Epithelial cell of proximal tubule (primary cell): ENCODE measurements at places on chromosomes 11 and 22.

DNA sequence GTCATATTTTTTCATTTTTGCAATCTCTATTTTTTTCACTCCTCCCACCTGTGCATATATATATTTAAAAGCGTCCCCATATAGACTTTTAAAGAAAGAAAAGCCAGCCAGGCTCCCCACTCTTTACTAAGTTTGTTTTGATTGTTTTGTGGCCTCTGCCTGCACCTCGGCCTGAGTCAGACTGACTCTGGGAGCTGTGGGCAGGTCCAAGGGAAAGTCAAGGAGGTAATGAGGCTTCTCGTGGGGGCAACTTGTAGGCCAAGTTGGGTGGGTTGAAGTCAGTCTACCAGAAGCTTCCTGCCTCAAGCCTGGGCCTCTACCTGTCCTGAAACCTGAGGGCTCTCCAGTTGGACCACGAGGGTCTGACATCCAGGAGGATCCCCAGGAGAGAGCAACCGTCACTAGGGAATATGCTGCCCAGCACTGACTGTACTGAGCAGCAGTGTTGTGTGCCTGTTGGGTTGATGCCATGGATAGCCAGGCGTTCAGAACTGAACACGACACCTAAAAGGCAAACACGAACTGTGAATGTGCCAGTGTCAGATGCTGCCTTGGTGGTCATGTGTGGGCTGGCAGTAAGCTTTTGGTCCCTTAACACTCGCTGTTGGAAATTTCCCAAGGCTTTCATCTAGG lies 58.8 kb downstream of the BMAL1 start:
- no peak for DNase-seq

DNA sequence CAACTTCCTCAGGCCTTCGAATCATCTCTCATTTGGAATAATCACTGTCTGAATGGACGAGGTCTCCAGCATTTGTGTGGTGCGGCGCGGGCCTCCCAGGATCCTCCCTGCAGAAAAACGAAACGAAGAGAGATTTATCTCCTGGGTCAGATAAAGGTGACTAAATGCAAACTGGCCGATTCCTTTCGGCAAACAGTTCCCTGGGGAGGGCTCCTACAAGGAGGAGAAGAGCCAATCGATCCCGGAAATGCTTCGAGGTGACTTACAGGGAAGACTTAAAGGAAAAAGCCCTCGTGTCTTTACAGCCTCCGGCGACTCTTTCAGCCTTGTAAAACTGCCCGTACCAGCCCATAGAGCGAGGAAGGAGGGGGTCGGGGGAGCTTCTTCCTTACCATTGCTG lies 126.5 kb downstream of the MIAT start:
- DNase-seq = no peak

DNA sequence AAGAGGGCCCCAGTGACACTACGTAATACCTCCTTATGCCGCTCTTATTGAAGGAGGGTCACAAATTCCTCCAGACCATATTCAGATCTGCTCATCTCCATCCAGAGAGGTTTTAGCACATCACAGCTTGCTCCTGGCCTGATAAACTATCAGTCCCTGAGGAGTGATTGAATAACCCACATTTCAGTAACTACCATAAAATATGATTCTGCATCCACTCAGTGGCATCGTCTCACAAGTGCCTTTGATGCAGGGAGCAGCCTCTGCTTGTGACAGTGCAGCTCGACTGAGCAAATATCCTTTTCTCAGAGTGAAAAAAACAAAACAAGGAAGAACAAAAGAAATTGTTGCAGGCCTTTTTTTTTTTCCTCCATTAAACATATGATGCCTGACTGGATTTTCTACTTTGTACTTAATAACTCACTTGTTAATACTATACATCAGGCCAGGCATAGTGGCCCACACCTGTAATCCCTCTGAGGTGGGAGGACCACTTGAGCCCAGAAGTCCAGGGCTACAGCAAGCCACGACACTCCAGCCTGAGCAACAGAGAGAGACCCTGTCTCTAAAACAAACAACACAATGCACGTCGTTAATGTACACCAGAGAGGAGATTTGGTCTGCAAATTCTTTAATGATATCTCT lies 64.5 kb downstream of the DDX10 start:
- DNase-seq = no peak

GRCh38 chr22:20852076-20852475 lies 6.5 kb downstream of the PI4KA start:
- no peak for DNase-seq

DNA sequence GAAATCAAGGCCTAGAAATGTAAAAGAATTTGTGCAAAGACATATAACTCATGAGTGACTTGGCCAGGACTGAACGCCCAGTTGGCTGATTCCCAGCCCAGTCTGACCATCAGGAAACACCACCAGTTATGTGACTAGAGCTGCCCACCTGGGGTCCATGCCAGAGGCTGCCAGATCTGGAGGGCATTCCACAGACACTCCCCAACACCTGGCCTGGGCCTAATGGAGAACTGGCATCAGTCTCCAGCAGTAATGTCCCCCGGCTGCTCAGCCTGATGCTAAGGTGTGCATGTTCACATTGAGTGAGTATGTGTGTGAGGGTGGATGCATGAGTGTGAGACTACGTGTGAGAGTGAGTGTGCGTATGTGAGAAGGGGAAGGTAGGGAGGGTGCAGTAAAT lies 15.7 kb downstream of the PLAAT3 start:
- no peak for DNase-seq

GRCh38 chr11:116610190-116610589 lies 162.6 kb downstream of the BUD13 start:
- no peak for DNase-seq

- no peak for DNase-seq
Observed at GRCh38 chr11:128497776-128498095, 89.6 kb downstream of the ETS1 start.
